ENCODE measurements at places on chromosomes 7 and 10. TPM values are rescaled to one million over a fixed set of nuclear protein-coding genes. Genes with fewer than 3 reads are reported as not detected.

RSPH10B gene
- 0.80 TPM for polyA plus RNA-seq

LIPF gene
- polyA plus RNA-seq = not detected

FBXO24 gene
- 2.8 TPM for polyA plus RNA-seq

FAM131B gene
- polyA plus RNA-seq = 0.29 TPM

AKR1C8 gene
- not detected for polyA plus RNA-seq
